ENCODE measurements at places on chromosomes 11 and 22.

- DNase-seq: no peak
Observed at GRCh38 chr22:21697021-21697771, 31.4 kb downstream of the PPIL2 start.

GRCh38 chr11:75449776-75450175 is 16.8 kb upstream of the KLHL35 start:
- DNase-seq: no peak

GRCh38 chr11:12674936-12675696 is 895 bp downstream of the TEAD1 start:
- DNase-seq: peak; percentile 20

- DNase-seq: no peak
Observed at GRCh38 chr11:128208329-128209137, 378.8 kb downstream of the ETS1 start.

Data from NAMALWA (cell line).